Adipocyte (in vitro differentiated cells): ENCODE measurements at places on chromosomes 5 and 9.

DNA sequence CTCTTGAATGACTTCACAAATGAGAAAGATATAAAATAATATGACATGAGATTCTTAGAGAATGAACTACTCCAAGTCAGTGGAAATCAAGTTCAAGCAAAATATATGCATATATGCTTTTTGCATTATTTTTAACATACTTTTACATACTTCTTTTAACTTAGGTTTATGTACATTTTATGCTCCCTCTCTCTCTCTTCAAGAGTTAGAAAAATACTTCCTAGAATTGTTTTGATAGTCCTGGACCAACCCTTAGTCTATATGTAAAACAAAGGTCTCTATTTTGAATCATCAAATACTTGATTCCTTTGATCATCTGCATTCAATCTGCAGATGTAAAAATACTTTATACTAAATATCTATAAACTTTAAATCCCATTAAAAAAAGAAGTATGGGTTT, 187.8 kb downstream of the DEPDC1B start:
- DNase-seq = no peak

GRCh38 chr5:312845-313244, 8.7 kb upstream of the AHRR start:
- DNase-seq = no peak

DNA sequence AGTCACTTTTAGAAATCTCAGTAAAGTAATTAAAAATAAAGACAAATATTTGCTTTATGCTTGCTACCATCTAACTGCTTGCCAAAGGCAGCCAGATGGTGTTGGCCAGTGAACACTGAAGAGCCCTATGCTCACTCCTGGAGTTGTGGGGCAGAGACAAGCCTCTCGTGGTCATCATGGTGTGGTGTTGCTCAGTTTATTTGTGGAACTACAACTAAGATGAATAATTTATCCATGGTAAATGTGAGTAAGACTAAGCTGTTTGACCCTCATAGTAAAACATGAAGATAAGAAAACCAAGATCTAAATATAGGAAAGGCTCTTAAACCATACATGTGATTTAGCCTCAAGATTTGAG, 100.7 kb downstream of the PDE8B start:
- no peak for DNase-seq

- DNase-seq = no peak
Observed at GRCh38 chr5:158175934-158176481, 317.1 kb upstream of the CLINT1 start.

- DNase-seq = no peak
Observed at GRCh38 chr5:7474821-7475403, 79.0 kb downstream of the ADCY2 start.
